ENCODE measurements at places on chromosomes 13 and 19.

- DNase-seq, result no peak
Observed at GRCh38 chr19:54207676-54207982, 7.0 kb downstream of the RPS9 start.

- DNase-seq, result no peak
Observed at GRCh38 chr13:100454876-100455275, 133.7 kb downstream of the GGACT start.

GRCh38 chr13:108495646-108496361 lies 133.6 kb upstream of the MYO16 start:
- DNase-seq, result peak; percentile 43

GRCh38 chr19:40224342-40225150 lies 1.9 kb downstream of the CCNP start:
- peak; percentile 62 for DNase-seq

DNA sequence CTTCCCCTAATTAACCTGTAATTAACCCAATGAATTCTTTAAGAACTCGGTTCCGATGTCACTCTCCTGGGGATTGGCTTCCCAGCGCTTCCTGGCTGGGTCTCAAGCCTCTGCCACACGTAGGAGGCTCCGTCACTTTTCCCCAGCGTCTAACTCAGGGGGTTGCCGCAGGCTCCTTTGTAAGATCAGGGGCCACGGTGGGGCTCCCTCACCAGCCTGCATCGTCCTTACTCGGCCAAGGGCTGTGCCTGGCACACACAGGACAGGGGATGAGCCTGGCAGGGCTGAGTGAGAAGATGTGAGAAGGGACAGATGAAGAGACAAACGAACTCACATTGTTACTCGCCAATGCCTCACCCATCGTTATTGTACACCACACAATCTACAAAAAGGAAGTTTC lies 20.9 kb upstream of the ATP11A start:
- no peak for DNase-seq

- DNase-seq, result peak; percentile 28
Observed at GRCh38 chr19:49057636-49058234, at the start of gene CGB7. Gene CGB7, minus strand, starts transcription at chr19:49057749. Its CDS starts 2,374 bp downstream, at chr19:49055375.

GRCh38 chr19:18059297-18059696 lies 27.4 kb downstream of the IL12RB1 start:
- no peak for DNase-seq

DNA sequence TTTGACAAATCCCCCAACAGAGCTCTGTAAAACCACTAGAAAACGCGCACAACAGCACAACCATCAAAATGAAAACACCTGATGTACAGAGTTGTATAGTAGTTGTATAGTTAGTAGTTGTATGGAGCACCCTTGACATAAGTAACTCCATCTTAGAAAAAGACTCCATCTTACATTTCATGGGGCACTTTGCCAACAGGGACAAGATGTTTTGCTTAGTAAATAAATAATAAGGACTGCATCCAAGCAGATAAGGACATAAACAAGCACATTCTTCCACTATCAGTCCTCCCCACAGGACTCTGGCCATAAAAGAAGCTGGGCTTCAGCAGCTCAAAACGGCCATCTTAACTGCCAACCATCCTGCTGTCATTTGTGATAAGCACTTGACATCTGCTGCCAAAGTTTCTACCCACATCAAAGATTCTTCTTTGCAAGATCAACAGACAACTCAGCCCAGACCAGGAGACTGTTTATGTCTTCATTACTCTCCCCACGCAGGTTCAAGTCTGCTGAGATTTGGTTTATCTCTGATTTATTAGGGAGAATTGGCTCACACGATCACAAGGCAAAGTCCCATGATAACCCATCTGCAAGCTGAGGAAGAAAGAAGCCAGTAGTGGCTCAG lies 20.7 kb upstream of the ZNF331 start:
- DNase-seq, result no peak

- no peak for DNase-seq
Observed at GRCh38 chr13:54449922-54450321, 1421.3 kb downstream of the OLFM4 start.

- DNase-seq, result no peak
Observed at GRCh38 chr13:40974460-40975407, 44.4 kb downstream of the ELF1 start.

GRCh38 chr19:45524575-45525129 lies 17.4 kb downstream of the VASP start:
- no peak for DNase-seq

DNA sequence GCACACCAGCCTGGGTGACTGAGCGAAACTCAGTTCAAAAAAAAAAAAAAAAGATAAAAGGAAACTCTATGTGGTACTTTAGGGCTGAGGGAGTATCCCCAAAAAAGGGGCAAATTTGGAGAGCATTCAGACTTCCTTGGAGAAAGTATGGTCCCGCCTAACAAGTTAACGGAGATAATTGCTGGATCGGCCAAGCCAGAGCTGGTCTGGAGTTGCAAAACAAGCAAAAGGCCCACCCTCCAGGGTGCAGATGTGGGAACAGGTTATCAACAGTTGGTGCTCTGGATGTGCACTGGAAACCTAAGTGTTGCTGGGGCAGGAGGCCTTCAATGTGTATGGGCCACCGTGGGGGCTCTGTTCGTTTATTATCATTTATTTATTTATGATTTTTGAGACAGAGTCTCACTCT lies 2.8 kb downstream of the IQCN start:
- no peak for DNase-seq

- DNase-seq, result no peak
Observed at GRCh38 chr13:80684217-80684991, 343.5 kb upstream of the SPRY2 start.

- no peak for DNase-seq
Observed at GRCh38 chr19:10817291-10818038, 18.5 kb downstream of the TMED1 start.

- DNase-seq, result no peak
Observed at GRCh38 chr19:11208561-11209471, 11.5 kb upstream of the KANK2 start.

DNA sequence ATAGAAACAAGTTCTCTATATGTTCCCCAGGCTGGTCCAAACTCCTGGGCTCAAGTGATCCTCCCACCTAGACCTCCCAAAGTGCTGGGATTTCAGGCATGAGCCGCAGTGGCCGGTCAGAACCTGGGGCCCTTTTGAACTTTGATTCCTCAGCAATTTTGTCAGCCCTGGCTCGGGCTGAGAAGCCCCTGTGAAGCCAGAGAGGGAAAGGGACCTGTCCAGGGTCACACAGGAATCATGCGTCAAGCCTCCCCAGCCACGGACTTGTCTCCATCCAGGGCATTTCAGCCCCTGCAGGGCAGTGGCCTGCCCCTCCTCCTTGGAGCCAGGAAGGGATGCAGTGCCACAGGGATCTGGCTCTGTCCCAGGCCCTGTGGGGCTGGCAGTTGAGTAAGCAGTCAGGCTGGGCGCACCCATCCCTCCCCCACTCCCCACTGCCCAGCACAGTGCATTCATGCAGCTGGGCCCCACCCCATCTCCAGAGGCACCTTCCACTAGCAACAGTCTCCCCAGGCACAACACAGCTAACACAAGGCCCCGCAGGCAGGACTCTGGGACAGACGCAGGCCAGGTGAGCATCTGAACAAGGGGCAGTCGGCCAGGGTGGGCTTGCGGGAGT lies at the start of gene CAPS:
Gene CAPS, plus strand, starts transcription at position 516 of the 619 bp plus-strand sequence. CDS start 153 bp downstream, outside the sequence.
- DNase-seq, result no peak

- DNase-seq, result no peak
Observed at GRCh38 chr19:19540715-19541515, 2.9 kb downstream of the CILP2 start.

- DNase-seq, result no peak
Observed at GRCh38 chr19:42129399-42130253, 2.6 kb downstream of the POU2F2 start.

GRCh38 chr19:4023600-4024398 lies 16.3 kb downstream of the PIAS4 start:
- DNase-seq, result no peak

- DNase-seq, result no peak
Observed at GRCh38 chr13:46983881-46984280, 87.0 kb upstream of the HTR2A start.

GRCh38 chr13:31538067-31539042 lies 201.0 kb upstream of the RXFP2 start:
- DNase-seq, result peak; percentile 6

DNA sequence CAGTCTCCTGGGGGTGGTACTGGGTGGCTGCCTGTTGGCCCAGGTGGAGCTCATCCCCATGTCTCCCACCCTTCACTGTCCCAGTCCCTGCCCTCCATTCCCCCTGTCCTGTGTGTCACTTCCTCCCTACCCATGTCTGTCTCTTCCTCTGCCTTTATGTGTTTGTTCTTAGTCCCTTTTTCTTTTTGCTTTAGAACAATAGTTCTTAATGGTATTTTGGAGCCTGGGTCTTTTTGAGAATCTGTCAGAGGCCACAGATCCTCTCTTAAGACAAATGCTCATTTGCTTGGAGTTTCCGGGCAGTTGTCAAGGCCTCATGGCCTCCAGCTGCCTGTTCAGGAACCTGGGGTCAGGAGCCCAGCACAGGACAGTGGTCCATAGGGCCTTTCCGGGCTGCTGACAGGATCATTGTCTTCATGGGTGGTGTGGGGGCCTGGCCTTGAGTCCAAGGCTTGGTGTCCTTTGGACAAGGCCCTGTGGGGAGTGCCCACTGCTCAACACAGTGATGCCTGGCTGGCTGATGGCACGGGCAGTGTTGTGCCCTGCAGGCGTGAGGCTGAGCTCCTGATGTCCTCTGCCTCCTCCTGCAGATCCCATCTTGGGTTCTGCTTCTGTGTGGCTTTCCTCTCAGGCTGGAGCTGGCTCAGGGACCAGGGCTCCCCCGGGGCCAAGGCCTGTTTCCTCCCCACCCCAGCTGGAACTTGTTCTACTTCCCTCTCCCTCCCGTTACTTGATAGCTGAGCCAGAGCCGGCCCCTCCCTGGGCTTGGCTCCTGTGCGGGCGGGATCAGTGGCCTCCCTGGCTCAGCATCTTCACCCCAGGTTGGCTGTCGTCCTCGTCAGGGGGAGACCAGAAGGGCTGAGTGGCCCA lies 3.5 kb downstream of the EGLN2 start:
- DNase-seq, result no peak

DNA sequence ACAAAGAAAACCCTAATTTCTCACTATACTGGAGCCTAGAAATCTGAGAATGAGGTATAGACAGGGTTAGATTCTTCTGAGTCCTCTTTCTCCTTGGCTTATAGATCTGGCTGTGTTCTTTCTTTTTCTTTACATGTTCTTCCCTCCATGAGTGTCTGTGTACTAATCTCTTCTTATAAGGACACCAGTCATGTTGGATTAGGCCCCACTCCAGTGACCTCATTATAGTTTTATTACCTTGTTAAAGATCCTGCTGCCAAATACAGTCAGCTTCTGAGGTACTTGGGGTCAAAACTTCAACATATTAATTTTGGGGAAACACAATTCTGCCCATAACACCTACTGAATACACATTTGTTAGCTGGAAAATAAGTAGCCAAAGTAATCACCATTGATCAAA lies 302.6 kb downstream of the PCDH9 start:
- DNase-seq, result no peak

- DNase-seq, result peak; percentile 9
Observed at GRCh38 chr13:34611671-34612070, 330.4 kb upstream of the NBEA start.

- DNase-seq, result peak; percentile 45
Observed at GRCh38 chr13:76610819-76611415, 275.3 kb downstream of the KCTD12 start.

GRCh38 chr19:13260883-13261653 lies 110.9 kb downstream of the IER2 start:
- no peak for DNase-seq

DNA sequence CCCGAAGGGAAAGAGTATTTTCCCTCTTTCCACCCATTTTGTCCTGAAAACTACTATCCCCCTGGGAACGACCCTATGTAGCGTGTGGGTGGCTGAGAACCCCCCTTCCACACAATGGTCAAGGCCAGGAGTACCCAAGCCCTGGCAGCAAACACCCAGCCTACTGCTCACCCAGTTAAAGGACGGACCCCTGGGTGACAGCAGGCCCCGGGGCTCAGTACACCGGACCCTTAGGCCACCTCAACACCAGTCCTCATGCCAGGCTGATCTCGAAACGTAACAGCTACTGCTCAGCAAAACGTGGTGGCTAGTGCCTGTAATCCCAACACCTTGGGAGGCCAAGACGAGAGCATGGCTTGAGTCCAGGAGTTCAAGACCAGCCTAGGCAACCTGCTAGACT lies 1.4 kb downstream of the ANKRD27 start:
- DNase-seq, result no peak

- DNase-seq, result no peak
Observed at GRCh38 chr19:35458192-35458591, 10.1 kb downstream of the FFAR2 start.

DNA sequence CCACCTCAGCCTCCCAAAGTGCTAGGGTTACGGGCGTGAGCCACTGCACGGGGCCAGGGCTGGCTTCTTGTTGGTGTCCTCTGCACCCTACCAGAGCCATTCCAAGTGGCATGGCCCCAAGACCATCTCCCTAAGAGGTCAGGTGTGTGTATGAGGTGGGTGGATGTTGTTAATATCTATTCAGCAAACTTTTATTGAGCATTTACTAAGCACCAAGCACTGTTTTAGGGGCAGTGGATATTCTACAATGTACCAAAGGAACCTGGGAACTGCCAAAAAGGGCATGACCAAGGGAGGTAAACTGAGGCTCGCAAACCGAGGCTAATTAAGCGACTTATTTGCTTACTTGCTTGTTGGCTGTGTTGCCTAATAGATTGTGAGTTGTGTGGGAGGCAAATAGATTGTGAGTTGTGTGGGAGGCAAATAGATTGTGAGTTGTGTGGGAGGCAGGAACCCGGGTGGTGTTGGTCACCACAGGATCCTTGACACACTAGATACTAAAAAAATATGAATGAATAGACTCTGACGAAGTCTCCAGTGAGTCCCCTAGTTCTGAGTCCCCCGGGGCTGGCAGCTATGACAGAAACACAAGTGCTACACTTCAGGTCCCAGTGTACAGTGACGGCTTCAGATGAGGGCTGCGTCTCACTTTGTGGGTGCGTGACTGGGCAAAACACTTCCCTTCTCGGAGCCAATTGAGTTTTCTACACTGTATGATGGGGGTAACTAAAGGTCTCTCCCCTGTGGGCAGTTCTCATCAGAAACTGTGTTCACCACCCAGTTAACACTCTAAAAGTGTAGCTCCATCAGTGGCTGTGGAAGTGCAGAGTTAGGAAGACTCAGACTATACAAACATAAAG lies 5.0 kb upstream of the BICRA start:
- no peak for DNase-seq

DNA sequence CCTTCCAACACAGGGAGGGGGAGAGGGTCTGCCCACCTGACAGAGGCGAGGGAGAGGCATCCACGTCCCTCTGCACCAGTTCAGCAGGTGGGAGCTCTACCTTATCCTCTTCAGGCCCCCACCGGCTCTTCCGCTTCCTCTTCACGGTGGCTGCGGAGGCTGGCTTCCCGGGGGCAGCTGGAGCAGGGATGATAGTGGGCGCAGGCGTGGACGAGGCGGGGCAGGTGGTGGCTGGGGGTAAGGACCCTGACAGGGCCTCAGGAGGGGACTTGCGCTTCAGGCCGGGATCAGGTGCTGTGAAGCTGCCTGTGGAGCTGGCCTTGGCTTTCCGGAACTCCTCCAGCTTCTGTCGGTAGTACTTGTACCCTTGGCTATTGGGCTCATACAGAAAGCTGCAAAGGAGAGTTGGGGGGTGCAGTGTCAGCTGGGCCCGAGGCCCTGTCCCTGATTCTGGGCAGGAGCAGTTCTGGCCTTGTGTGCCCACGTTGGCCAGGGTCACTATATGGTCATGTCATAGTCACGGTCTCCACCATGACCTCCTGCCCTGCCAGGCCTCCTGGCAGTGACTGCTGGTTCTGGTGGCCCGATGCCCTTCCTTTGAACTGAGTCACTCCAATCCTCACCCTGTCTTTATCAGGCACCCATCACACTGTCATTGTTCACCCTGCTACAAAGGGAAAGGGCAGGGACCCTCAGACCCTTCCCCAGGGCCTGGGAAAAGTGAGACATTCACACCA lies 23.2 kb downstream of the SUGP1 start:
- no peak for DNase-seq

GRCh38 chr13:90868321-90868920 lies 479.1 kb upstream of the MIR17HG start:
- DNase-seq, result peak; percentile 26

Data from NCI-H1417 (cell line).